T-helper 2 cell treated with Interferon-gamma antibody and Interleukin-4, amounts not matched to agents 5 μg/mL and 100 μg/mL, for 36 hours (primary cell): ENCODE measurements at places on chromosomes 1 and 21.

- no peak overlapping the region for H3K27ac ChIP-seq
- H3K4me1 ChIP-seq, result no peaks in the 10 kb centered on the region
- no peak overlapping the region for H3K4me3 ChIP-seq
- H3K36me3 ChIP-seq, result no peaks in the 10 kb centered on the region
- H3K27me3 ChIP-seq, result no peaks in the 10 kb centered on the region
- no peak for DNase-seq
Measured at GRCh38 chr1:12760256-12760795, 13.2 kb upstream of the PRAMEF12 start.

GRCh38 chr1:91885213-91885715, 687 bp downstream of the TGFBR3 start:
- DNase-seq, result peak; percentile 28
- H3K27me3 ChIP-seq, result peaks cover 21% of the 10 kb centered on the region
- H3K27ac ChIP-seq, result peak overlapping the region; percentile 76
- H3K36me3 ChIP-seq, result peaks cover 2% of the 10 kb centered on the region
- H3K4me1 ChIP-seq, result peaks cover 38% of the 10 kb centered on the region

GRCh38 chr1:11704691-11705475, 13.4 kb downstream of the DRAXIN start:
- H3K4me3 ChIP-seq, result no peak overlapping the region
- DNase-seq, result no peak
- H3K27me3 ChIP-seq, result peaks cover 7% of the 10 kb centered on the region
- H3K27ac ChIP-seq, result no peak overlapping the region
- no peaks in the 10 kb centered on the region for H3K36me3 ChIP-seq
- no peaks in the 10 kb centered on the region for H3K4me1 ChIP-seq

DNA sequence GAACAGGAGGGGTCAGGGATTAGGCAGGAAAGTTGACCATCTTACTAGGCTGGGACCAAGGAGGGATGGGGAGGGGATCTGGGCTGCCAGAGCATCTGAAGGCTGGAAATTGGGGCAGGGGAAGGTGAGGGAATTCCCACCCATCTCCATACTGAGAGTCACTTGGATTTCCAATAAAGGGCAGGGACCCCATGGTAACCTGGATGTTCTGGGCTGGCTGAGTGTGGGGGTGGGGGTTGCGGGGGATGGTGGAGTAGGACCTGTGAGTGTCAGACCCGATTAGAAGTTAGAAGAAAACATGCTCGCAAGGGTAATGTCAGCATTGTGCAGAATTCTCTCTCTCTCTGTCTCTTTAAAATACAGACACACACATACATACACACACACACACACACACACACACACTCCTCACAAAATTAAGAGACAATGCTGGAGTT, 40.0 kb upstream of the EPS15 start:
- peaks cover 9% of the 10 kb centered on the region for H3K4me1 ChIP-seq
- no peak overlapping the region for H3K4me3 ChIP-seq
- H3K36me3 ChIP-seq, result no peaks in the 10 kb centered on the region
- DNase-seq, result no peak
- no peak overlapping the region for H3K27ac ChIP-seq

DNA sequence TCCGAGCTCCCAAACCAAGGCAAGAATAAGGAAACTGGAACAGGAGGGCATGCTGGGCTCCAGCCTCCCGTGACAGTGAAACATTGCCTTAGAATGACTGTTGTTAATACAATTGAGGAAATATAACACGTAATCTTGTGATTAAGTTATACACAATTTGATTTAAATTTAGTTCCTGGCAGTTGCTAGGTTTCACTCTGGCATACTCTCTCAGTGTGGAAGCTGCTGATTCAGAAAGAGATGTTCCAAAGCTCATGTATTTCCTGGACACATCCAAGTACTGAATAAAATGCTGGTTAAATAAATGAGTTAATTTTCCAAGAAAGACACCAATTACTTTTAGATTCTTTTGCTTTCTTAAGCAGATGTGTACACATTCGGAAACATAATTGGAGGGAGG, 176.1 kb downstream of the GRIK1 start:
- no peaks in the 10 kb centered on the region for H3K36me3 ChIP-seq
- DNase-seq, result no peak
- H3K27me3 ChIP-seq, result peaks cover 7% of the 10 kb centered on the region
- no peak overlapping the region for H3K27ac ChIP-seq

DNA sequence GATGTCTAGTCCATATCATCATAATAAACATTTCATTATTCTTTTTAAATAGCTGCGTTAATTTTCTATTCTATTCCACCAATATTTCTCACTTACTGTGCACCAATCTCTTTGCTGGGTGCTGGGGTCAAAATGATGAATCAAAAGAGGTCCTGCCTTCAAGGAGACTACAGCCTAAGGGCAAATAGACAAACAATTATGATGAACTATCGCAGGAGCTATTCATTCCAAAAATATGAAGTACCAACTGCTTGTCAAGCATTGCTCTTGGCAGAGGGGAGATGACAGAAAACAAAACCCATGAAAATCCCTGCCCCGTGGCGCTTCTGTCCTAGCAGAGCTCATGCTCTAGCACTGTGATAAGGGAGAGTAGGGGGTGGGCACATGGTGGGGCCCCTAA, 28.8 kb upstream of the SLC26A9 start:
- H3K4me3 ChIP-seq, result no peak overlapping the region
- no peak for DNase-seq
- no peak overlapping the region for H3K27ac ChIP-seq

DNA sequence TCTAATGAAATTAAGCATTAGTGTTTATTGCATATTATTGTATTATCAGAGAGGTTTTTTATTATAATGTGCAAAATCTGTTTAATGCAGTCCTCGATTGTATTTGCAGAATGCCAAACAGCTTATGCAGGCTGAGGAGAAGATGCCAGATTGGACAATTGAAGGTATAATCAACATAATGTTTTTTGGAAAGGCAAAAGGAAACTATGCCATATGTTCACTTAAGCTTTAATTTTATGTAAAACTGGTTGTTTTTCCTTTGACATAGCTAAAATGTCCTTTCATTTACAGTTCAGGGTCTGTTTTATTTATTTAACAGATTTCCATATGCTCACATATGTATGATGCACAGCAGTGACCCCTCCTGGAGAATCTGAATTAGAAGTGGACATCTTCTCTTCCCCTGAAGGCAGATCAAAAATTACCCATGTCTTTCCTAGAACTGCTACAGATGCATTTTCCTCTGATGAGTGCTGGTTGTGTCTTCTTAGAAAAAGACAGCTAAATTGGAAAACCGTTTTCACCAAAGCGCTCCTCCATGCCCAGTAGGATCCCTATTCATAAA, 143.5 kb upstream of the USH2A start:
- no peak overlapping the region for H3K27ac ChIP-seq
- no peak overlapping the region for H3K4me3 ChIP-seq
- no peak for DNase-seq
- no peaks in the 10 kb centered on the region for H3K27me3 ChIP-seq
- no peaks in the 10 kb centered on the region for H3K36me3 ChIP-seq

DNA sequence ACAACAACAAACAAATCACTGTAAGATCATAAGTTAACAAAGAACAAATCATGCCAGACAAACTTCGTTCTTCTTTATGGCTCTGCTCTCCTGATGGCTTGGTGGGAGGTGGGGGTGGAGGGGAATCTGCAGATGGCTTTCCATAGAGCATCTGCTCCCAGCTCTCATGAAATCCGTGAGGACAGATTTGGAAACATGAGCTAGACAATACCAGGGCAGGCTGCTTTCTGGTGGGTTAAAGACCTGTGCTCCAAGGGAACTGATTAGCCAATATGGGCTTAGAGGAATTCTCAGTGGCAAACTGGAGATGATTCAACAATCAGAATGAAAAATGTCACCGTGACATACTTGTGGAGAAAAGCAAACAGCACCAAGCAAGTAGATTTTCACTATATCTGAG, 69.4 kb upstream of the TLR5 start:
- H3K4me1 ChIP-seq, result no peaks in the 10 kb centered on the region
- H3K4me3 ChIP-seq, result no peak overlapping the region
- no peak overlapping the region for H3K27ac ChIP-seq
- no peak for DNase-seq
- peaks cover 20% of the 10 kb centered on the region for H3K27me3 ChIP-seq

GRCh38 chr21:38486706-38487105, 11.6 kb downstream of the ERG start:
- DNase-seq, result no peak
- H3K27ac ChIP-seq, result no peak overlapping the region
- no peak overlapping the region for H3K4me3 ChIP-seq

DNA sequence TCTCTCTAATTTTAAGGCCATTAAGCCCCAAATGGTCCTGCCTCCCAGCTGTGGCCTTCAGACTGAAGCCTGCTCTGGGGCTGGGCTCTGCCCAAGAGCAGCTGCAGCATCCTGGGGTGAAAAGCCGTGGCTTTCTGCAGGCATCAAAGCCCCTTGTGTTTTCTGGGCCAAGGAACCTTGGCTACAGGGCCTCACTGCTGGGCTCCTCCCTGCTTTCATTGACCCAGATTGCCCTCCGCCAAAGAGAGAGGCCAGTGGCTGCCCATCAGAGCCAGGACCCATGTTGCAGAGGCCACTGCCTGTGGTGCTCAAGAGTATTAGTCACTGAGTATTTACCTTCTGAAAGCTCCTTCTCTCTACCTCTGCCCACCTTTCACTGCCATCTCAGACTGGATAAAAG, 1.6 kb downstream of the ZNF648 start:
- H3K4me3 ChIP-seq, result no peak overlapping the region
- no peaks in the 10 kb centered on the region for H3K36me3 ChIP-seq
- H3K4me1 ChIP-seq, result peaks cover 3% of the 10 kb centered on the region
- no peak overlapping the region for H3K27ac ChIP-seq

DNA sequence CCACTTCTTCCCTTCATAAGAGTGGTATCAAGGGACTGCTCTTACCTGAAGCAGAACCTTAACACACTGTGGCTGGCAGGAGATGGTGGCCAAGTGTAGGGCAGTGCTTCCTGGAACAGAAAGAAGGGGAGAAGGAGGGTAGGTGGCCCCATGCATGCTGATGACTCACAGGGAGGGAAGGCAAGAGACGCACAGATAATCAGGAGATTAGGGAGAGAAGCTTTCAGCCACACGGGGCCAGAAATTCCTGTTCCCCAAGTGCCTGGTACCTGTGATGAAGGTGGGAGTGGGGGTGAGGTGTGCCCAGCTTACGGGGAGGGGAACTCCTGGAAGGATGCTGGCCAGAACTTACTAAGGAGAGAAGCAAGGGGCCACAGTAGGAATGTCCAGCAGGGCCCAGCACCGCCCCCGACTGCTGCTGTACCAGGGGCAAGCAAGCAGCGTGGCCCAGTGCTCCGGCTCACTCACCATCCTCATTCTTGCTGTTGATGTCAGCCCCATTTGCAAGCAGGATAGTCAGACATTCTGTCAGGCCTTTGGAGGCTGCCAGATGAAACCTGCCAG, 7.7 kb downstream of the ANKRD35 start:
- no peaks in the 10 kb centered on the region for H3K36me3 ChIP-seq
- peaks cover 4% of the 10 kb centered on the region for H3K4me1 ChIP-seq
- no peak overlapping the region for H3K27ac ChIP-seq
- DNase-seq, result no peak
- H3K4me3 ChIP-seq, result no peak overlapping the region

- no peak within 1 kb of the TSS for H3K27ac ChIP-seq
- H3K27me3 ChIP-seq, result peaks cover 41% of the 10 kb centered on the region
Measured at GRCh38 chr1:219927956-219928790, at the start of gene SLC30A10. Gene SLC30A10 (minus strand): TSS chr1:219928557. CDS start chr1:219928440, 117 bp downstream.

GRCh38 chr1:204649721-204650521, 35.6 kb downstream of the LRRN2 start:
- peaks cover 25% of the 10 kb centered on the region for H3K27me3 ChIP-seq
- H3K4me3 ChIP-seq, result no peak overlapping the region
- no peak overlapping the region for H3K27ac ChIP-seq
- no peak for DNase-seq
- peaks cover 4% of the 10 kb centered on the region for H3K4me1 ChIP-seq

GRCh38 chr1:43548285-43549271, 17.9 kb downstream of the PTPRF start:
- H3K4me1 ChIP-seq, result peaks cover 2% of the 10 kb centered on the region
- no peak for DNase-seq
- peaks cover 12% of the 10 kb centered on the region for H3K27me3 ChIP-seq
- H3K4me3 ChIP-seq, result no peak overlapping the region
- H3K36me3 ChIP-seq, result no peaks in the 10 kb centered on the region
- no peak overlapping the region for H3K27ac ChIP-seq

GRCh38 chr1:218377143-218377660, 32.1 kb downstream of the TGFB2 start:
- peak; percentile 82 for DNase-seq
- H3K27me3 ChIP-seq, result peaks cover 46% of the 10 kb centered on the region
- H3K27ac ChIP-seq, result no peak overlapping the region
- peaks cover 13% of the 10 kb centered on the region for H3K4me1 ChIP-seq
- no peak overlapping the region for H3K4me3 ChIP-seq

DNA sequence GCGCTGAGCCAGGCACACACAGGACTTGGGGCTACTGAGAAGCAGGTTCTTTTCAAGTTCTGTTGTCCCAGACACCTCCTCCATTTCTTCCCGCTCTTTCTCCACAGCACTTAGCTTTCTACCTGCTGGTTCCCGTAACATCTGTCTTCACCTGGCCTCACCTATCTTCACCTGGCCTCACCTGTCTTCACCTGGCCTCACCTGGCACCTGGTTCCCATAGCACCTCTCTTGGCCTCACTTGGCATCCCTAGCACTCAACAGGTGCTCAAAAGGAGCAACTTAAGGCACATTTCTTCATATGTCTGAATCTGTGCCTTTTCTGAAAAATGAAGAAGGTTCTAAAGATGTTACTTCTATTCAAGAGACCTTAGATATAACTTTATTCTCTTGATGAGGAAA, 10.4 kb downstream of the KCNK1 start:
- no peak overlapping the region for H3K27ac ChIP-seq
- DNase-seq, result no peak
- H3K27me3 ChIP-seq, result peaks cover 7% of the 10 kb centered on the region
- H3K36me3 ChIP-seq, result no peaks in the 10 kb centered on the region
- H3K4me1 ChIP-seq, result peaks cover 1% of the 10 kb centered on the region

- peaks cover 43% of the 10 kb centered on the region for H3K36me3 ChIP-seq
- H3K27me3 ChIP-seq, result no peaks in the 10 kb centered on the region
- no peaks in the 10 kb centered on the region for H3K4me1 ChIP-seq
Measured at GRCh38 chr1:21725748-21726392, 56.7 kb upstream of the RAP1GAP start.

DNA sequence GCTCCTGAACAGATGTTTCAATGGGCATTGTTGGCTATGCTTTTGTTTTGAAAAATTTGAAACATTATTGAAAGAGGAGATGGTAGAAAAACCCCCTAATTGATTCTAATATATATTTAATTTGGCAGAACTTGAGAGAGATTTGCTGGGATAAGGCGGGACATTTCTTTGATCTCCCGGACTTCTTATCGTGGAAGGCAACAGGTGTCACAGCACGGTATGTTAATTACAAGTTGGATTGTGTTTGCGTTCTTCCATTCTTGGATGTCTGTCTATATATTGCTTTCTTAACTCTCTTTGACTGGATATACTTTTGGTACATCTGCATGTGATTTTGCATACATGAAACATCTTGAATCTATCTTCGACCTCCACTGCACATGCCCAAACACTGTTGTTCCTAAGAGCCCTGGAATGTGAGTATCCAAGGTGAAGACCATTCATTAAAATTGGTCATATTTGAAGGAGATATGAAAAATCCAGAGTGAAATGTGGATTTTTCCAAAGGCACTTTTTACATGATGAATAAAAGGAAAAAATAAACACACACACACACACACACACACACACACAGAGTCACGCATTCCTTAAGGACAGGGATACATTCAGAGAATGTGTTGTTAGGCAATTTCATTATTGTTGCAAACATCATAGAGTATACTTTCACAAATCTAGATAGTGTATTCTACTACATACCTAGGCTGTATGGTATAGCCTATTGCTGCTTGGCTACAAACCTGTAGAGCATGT, 81.9 kb downstream of the FGGY start:
- no peak for DNase-seq
- peaks cover 19% of the 10 kb centered on the region for H3K36me3 ChIP-seq
- H3K27me3 ChIP-seq, result no peaks in the 10 kb centered on the region
- H3K27ac ChIP-seq, result no peak overlapping the region
- peaks cover 1% of the 10 kb centered on the region for H3K4me1 ChIP-seq
